OCI-M1 (cell line): ENCODE measurements at places on chromosomes 4 and X.
A peak's percentile ranks its signal among the peaks of the same experiment; 100 is the strongest.

- DNase-seq, result no peak
Observed at GRCh38 chr4:142809559-142809958, 36.5 kb downstream of the INPP4B start.

GRCh38 chr4:145886871-145887240, 51.8 kb downstream of the ZNF827 start:
- no peak for DNase-seq

- DNase-seq, result no peak
Observed at GRCh38 chr4:188619456-188620149, 480.4 kb downstream of the TRIML1 start.

DNA sequence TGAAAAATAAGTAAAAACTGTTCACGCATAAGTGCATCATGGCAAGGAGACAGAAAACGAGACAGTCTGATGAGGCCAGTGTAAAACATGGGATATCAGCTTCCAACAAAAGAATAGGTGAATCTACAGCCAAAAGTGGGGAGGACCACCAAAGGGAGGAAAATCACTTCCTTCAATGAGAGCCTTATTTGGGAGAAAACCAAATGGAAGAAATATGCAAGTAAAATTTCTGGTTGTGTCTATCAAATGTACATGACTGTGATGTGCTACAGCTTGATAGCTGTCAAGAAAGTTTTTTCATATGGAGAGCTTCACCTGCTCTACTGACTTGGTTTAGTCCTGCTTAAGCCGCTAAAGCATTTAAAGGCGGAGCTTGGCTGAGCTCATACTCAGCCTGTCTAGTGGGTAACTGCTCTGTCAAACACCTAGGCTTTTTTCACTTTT, 66.2 kb downstream of the MAGEA1 start:
- peak; percentile 46 for DNase-seq

- no peak for DNase-seq
Observed at GRCh38 chr4:132540797-132541196, 608.3 kb upstream of the PCDH10 start.

GRCh38 chr4:38040619-38041018, 80.4 kb downstream of the PTTG2 start:
- DNase-seq, result no peak

DNA sequence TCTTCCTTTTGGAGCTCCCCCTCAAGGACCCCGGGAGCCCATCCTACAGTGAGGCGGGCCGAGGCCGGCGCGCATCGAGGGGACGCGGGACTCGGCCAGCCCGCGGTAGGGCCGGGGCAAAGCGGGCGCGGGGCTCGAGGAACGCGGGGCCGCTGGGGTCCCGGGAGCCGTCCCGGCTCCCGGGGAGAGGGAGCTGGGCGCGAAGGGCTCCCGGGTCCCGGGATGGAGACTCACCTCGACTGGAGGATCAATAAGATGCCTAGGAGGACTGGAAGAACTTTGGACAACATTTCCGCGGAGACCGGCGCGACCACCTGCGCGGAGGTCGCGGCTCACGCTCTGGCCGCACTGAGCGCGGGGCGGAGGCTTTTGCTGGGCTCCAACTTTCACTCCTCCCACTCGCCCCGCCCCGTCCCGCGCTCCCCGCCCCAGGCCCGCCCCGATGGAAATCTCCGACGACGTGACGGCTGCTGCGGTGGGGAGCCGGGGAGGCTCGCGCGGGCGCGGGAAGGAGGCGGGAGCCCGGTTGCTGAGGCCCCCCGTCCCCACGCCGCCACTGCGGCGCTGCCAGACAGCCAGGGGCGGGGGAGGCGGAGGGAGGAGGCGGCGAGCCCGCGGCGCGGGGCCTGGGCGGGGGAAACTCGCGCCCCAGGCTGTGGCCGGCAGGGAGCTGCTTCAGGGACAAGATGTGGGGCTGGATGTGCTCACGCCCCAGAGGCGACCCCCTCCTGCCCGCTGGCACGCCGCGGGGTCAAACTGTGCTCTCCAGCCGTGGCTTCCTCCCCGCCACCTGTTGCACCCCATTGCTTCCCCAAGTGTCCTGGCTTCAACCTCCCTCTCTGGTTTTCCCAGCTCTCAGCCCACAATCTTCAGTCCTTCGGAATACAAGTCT, at the start of gene GABRE:
Gene GABRE, minus strand, starts transcription at position 341 of the 892 bp plus-strand sequence. Its CDS starts 51 bp downstream, at position 290.
- peak; percentile 74 for DNase-seq

DNA sequence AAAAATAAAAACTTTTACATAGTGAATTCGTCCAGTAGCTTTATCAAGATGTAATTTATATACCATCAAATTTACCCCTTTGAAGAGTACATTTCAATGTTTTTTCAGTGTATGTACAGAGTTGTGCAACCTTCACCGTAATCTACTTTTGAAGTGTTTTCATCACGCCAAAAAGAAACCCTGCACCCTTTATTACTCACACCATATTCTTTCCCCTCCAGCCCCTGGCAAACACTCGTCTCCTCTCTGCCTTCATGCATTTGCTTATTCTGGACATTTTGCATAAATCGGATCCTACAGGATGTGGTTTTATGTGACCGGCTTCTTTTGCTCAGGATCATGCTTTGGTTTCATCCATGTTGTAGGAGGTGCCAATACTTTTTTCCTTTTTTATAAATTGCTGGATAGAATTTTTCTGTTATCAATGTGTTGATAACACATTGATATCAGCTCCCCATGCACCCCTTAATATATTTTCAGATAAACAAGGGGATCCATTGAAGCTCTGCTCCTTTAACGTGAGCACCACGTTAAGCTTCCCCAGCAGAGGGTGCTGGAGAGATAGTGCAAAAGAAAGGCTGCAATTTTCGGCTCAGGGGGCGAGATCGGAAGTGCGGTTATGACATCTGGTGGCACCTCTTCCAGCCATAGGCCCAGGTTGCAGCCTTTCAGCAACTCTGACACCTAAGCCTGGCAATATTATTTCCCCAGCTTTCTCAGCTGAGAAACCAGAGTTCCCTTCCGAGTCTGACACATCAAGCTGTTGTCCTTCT, 100.1 kb upstream of the VCX3B start:
- DNase-seq, result peak; percentile 15

- no peak for DNase-seq
Observed at GRCh38 chrX:129495900-129496299, 27.4 kb downstream of the SMARCA1 start.

DNA sequence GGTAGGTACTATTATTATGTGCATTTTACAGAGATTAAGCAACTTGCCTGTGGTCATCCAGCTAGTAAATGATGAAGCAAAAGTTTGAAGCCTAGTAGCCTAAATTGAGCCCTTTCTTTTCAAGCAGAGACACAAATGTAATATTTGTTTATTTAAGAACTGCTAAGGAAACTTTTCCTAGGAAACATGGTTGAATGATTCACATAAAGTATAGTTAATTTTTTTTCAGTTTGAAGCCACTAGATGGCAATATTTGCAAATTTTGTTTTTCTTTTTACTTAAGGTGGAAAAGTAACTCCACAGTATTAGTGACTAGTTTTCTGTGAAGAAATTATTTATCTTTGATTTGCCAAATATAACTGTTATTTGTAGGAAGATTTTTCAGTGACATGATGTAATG, 52.8 kb upstream of the ANKRD17 start:
- DNase-seq, result peak; percentile 77

- DNase-seq, result peak; percentile 51
Observed at GRCh38 chrX:23633834-23634580, 33.3 kb upstream of the PRDX4 start.

DNA sequence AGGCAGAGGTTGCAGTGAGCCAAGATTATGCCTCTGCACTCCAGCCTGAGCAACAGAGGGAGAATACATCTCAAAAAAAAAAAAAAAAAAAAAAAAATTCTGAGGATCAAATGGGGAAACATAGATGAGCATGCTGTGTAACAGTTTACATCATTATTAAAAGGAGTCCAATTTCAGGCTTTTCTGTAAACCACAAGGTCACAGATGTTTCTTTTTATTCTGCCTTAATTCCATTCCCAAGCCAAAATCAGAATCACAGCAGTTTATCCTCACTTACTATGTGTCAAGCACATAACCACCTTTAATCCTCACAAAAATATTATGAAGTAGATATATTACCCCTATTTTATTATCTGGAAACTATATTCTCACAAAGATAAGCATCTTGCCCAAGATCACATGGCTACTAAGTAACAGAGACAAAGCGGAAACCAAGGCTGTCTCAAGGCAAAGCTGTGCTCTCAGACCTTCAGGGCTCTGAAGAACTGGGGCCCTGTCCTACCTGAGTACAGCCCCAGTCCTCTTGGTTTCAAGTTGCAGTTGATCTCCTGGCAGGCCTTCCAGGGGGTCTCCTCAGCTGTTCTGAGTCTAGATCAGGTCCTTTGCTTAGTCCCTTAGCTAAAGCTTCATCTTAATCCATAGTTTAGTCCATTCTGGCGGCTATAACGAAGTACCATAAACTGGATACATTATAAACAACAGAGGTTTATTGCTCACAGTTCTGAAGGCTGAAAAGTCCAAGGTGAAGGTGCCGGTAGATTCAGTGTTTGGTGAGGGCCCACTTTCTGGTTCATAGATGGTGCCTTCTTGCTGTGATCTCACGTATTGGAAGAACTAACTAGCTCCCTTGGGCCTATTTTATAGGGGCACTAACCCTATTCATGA, 141.3 kb downstream of the PALLD start:
- DNase-seq, result no peak

GRCh38 chrX:482192-482701, 95.5 kb upstream of the PPP2R3B start:
- DNase-seq, result no peak

- no peak for DNase-seq
Observed at GRCh38 chr4:100198061-100198460, 7.8 kb upstream of the DDIT4L start.

DNA sequence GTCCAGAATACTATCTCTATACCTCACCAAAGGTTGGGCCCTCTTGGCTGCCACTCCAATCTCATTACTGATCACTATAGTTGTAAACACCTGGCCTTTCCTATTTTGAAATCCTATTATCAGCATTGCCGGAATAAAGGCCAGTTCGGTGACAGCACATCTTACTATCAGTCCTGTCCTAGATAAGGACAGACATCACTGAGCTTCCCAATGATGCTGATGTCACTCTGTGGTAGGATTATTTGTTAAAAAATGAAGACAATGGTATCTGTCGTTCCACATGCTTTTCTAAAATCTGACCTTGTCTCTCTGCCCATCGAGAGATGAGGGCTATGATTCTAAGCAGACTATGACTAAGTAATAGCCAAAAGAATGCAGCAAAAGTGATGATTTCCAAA, 260.4 kb downstream of the PDGFC start:
- DNase-seq, result no peak

DNA sequence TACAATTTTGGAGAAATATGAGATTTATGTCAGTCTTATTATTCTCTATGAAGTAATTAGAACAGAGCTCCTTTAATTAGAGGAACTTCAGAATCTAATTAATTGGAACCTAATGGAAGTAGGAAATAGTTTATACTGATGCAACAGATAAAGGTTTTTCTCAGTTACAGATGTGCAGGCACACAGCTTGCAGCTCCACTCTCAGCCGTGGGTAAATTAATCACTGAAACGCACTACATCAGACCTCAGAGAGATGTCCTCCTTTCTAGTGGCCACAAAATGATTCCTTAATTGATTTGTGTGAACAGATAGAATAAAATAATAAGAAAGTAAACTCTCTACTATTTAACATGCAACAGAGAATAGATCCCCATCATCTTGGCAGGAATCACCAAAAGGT, 21.5 kb upstream of the NPY2R start:
- no peak for DNase-seq

GRCh38 chr4:145195167-145195952, 15.0 kb upstream of the OTUD4 start:
- peak; percentile 34 for DNase-seq

- DNase-seq, result no peak
Observed at GRCh38 chr4:137370679-137371078, 161.6 kb downstream of the PCDH18 start.

GRCh38 chr4:54197926-54198325, 31.2 kb upstream of the PDGFRA start:
- no peak for DNase-seq

DNA sequence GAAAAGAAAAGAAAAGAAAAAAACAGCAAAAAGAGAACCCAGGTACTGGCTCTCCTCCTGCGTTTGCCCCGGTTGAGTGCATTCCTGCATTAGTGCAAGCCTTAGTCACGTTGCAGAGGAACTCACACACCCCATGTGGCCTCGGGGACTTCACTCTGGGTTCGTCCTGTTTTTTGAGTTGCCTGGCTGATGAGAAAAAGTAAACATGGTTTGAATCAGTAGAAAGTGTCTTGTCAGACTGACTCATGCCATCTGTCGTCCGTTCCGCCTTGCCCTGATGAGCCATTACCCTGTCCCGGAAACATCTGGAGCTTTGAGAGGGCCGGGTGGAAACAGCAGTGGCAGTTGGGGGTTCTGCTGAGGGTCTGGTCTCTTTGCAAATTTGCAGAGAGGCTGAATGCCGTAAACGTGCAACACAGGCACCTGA, 16.3 kb downstream of the CD99 start:
- no peak for DNase-seq

DNA sequence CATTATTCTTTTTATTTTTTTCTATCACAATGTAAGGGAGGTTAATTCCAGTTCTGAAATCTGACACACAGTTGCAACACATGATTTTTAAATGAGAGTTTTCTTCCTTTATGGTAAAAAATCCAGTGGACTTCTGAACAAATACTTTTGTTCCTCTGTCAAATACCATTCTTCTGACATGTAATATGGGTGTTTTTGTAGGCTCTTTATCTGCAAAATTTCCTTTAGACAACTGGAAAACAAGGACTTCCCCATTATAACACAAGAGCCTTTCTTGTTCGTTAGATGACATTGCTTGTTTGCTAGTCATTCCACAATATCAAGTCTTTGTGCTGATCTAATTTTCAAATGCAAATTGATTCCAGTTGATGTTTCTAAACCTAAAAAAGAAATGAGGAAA, 7.7 kb downstream of the FANCB start:
- DNase-seq, result peak; percentile 1

GRCh38 chrX:154091678-154092077, 5.8 kb downstream of the MECP2 start:
- no peak for DNase-seq

- no peak for DNase-seq
Observed at GRCh38 chr4:161463436-161463835, 700.4 kb downstream of the FSTL5 start.

- no peak for DNase-seq
Observed at GRCh38 chr4:114019969-114020358, 40.5 kb upstream of the ARSJ start.

GRCh38 chr4:178470996-178471784, 1029.0 kb upstream of the AGA start:
- DNase-seq, result no peak

DNA sequence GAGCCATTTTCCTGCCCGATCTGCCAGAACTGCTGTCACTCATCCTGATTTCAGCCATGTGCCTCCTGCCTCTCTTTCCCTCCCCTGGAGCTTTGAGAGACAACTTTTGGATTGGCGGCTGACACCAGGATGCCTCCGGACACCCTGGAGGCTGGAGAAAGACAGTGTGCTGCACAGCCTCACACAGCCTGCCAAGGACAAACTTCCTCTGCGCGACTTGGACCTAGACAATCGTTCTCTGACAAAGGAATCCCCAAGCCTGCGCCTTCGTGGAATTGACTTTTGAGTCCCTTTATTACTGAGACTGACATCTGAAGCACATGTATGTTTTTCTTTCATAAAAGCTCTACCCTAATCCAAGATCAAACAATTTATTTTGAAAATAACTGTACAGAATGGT, 10.8 kb upstream of the LDB2 start:
- DNase-seq, result no peak
